ENCODE measurements at places on chromosomes 6 and 20.
A peak's percentile ranks its signal among the peaks of the same experiment; 100 is the strongest.

GRCh38 chr6:89146718-89147700 lies 1.2 kb downstream of the PM20D2 start:
- peak; percentile 11 for DNase-seq

DNA sequence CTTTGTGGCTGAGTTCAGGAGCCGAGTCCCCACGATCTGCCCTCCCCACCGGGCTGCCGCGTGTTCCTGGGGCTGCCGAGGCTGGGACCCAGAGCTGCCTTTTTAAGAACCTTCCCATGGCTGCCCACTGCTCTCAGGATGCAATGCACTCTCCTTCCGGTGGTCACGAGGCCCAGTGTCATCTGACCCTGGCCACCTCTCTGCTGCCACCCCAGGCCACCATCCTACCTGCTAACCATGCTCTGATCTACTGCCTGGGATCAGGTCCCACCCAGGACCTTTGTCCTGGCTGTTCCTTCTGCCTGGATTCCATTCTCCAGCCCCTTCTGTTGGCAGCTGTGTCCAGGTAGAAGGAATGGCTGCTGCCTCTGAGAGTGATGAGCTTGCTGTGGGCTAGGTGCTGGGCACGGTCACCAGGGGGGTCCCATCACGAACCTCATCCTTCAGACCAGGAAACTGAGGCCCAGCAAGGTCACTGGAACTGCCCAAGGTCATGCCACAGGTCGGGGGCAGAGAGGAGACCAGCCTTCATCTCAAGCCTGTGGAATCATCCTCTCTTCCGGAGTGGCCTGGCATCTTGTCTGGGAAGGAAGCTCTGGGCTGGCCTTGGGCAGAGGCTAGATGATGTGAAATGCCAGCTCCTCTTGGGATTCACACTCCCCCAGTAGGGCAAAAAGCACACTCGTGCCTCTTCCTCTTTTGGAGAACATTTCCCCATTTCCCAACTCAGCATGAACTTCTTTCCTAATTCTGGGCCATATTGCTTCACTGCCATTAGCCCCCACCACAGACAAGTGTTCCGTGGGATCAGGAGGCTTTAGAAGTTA lies 20.5 kb downstream of the PCK1 start:
- no peak for DNase-seq

DNA sequence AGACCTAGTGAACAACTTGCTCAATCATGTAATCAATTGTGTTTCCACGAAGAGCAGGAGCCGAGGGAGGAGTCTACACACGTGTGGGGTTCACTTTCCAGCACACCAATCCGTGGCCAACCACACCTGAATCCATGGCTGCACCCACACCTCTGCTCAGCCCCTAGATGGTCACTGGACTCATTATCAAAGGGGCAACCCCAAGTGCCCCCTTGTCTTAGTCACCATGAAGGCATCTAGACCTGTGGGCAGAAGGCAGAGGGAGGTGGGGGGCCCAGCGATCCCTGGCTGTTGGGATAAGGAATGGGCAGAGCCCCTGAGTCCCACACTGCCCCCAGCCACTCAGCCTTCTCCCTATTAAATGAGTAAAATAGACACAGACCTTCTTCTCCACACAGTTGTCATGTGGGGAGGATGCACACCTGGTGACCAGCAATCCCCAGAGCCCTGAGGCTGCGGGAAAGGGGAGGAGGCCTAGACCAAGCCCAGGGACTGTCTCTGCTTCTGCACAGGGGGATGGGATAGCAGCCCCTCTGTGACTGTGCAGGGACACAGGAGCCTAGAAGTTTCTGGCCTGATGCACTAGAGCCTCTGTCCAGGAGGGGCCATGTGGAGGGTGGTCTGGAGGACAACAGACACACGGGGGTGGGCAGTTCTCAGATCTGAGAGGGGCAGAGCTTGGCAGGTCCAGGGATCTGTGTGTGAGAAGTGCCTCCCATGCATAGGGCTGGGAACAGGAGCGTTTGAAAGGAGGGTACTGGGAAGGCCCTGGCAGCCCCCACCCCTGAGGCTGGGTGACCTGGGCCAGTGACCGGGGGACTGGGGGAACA lies 1.9 kb upstream of the RAET1L start:
- DNase-seq, result no peak

DNA sequence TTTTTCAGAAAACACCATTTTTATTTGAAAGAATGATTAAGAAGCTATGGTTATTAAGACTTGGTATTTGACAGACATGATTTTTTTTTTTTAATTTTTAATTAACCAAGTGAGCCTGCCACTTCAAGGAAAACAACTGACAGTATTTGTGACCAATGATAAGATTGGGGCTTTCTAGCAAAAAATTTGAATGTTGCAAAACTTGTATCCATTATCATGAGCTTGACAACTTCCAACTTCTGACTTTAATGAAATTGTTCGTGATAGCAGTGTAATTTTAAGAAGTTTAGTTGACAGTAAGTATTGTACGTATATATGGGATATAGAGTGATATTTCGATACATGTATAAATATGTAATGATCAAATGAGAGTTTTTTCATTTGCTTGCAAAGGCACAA lies 21.6 kb upstream of the POM121L2 start:
- no peak for DNase-seq

DNA sequence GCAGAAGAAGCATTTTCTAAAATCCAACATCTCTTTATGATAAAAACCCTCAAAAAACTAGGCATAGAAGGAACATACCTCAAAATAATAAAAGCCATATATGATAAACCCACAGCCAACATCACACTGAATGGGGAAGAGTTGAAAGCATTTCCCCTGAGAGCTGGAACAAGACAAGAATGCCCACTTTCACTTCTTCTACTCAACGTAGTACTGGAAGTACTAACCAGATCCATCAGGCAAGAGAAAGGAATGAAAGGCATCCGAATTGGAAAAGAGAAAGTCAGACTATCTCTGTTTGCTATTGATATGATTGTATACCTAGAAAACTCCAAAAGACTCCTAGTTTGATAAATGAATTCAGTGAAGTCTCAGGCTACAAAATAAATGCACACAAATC lies 7.9 kb upstream of the CDK19 start:
- no peak for DNase-seq

GRCh38 chr6:170140129-170140528 lies 150.7 kb downstream of the DLL1 start:
- DNase-seq, result no peak

All from lung microvascular endothelial cell (primary cell).